ENCODE measurements at places on chromosomes 12 and 14. TPM values are rescaled to one million over a fixed set of nuclear protein-coding genes. Genes with fewer than 3 reads are reported as not detected.

DNA sequence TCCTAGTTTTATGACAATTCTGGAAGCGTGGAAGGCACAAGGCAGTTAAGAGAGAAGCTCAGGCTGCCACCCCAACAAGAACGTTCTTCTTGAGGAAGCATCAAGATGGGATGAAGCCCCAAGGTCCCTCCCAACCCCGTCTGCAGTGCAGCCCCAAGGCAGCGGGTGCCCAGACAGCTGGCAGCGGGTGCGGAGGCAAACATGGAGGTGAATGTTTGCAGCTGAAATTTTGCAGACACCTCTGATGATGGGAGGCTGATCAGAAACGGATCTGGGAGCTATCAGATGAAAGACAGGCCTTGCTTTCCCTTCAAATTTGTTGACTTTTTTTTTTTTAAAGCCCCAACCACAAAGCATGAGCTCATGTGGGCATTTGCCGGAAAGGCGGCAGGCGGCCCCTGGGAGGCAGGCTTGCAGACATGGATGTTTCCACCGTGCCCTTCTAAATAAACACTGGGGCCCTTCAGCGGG lies 230.7 kb upstream of the RTL1 start:
- no peak overlapping the region for H3K27ac ChIP-seq
- H3K27me3 ChIP-seq = peaks cover 24% of the 10 kb centered on the region
- H3K4me3 ChIP-seq = no peak overlapping the region
- DNase-seq = no peak
- no peaks in the 10 kb centered on the region for H3K36me3 ChIP-seq
- peaks cover 8% of the 10 kb centered on the region for H3K4me1 ChIP-seq

DNA sequence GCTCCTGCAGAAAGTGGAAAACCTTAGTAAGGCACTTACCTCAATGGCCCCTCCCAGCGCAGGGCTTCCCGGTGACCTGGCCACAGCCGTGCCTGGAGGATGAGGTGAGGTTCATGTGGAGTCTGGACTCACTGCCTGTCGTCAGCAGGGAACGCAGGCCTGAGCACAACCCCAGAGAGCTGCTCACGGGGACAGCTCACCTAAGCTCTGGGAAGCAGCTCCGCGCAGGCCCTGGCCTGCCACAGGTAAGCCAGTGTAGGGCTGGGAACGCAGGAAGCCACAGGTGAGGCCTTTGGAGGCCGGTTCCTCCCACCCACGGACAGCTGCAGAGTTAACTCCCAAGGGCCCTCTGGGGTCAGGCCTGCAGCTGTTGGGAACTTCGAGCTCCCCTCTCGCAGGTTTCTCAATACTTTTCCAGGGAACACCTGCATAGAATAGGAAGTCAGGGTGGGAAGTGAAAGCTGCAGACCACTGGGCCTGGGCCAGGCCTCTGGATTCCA lies 32.7 kb downstream of the ANAPC7 start:
- H3K4me3 ChIP-seq = no peak overlapping the region
- no peaks in the 10 kb centered on the region for H3K4me1 ChIP-seq
- H3K36me3 ChIP-seq = peaks cover 9% of the 10 kb centered on the region

DNA sequence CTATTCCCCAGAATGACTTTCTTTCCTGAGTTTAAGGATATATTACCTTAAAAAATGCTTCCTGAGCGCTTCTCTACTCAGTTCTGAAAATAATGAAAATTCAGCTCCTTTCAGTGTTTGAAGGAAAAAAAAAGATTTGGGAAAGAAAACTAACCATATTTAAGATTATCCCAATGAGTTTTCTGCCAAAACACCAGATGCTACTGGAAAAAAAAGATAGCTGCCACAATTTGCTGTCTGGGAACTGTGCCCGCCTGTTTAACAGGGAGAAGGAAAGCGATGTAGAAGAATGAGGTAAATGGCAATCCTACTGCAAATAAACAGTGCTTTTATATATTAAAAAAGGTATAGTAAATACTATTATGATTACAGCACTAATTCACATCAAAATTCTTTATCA lies 367.6 kb upstream of the PRICKLE1 start:
- no peaks in the 10 kb centered on the region for H3K27me3 ChIP-seq
- no peaks in the 10 kb centered on the region for H3K4me1 ChIP-seq
- H3K27ac ChIP-seq = no peak overlapping the region
- H3K4me3 ChIP-seq = no peak overlapping the region

GRCh38 chr12:49019443-49020324 lies 1.1 kb upstream of the PRKAG1 start:
- H3K27ac ChIP-seq = peak overlapping the region; percentile 87
- H3K4me1 ChIP-seq = peaks cover 46% of the 10 kb centered on the region
- peak; percentile 55 for DNase-seq

Gene NFATC4
- 11.3 TPM for total RNA-seq

Gene RTL1
- total RNA-seq = not detected

- H3K27me3 ChIP-seq = no peaks in the 10 kb centered on the region
- peaks cover 8% of the 10 kb centered on the region for H3K36me3 ChIP-seq
- H3K27ac ChIP-seq = no peak overlapping the region
- H3K4me1 ChIP-seq = no peaks in the 10 kb centered on the region
- no peak overlapping the region for H3K4me3 ChIP-seq
- no peak for DNase-seq
Observed at GRCh38 chr12:132853285-132854092, 24.8 kb upstream of the GOLGA3 start.

DNA sequence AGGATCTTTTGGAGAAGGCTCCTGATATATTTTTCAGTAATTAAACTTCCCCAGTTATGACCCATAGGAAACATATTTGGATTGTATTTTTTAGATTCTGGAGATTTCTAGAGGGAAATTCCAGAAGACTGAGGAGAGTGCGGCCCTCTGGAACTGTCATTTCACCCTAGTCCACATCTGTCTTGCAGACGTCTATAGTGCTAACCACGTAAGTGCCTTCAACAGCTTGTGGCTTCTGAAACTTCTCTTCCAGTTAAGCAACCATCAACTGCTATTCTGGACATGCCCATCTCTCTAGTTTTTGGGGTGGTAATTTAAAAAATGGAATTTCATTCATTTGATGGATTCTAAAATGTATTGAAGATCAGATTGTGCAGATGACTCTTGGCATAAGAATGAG lies 1098.8 kb downstream of the TMEM121 start:
- H3K27me3 ChIP-seq = peaks cover 59% of the 10 kb centered on the region
- peaks cover 16% of the 10 kb centered on the region for H3K4me1 ChIP-seq
- no peaks in the 10 kb centered on the region for H3K36me3 ChIP-seq
- no peak overlapping the region for H3K27ac ChIP-seq

- no peak for DNase-seq
- H3K4me1 ChIP-seq = peaks cover 13% of the 10 kb centered on the region
Observed at GRCh38 chr14:64951724-64952123, 9.2 kb upstream of the GPX2 start.

- H3K4me3 ChIP-seq = no peak overlapping the region
- DNase-seq = no peak
- no peaks in the 10 kb centered on the region for H3K4me1 ChIP-seq
Observed at GRCh38 chr14:44279357-44279756, 227.7 kb downstream of the FSCB start.

Gene RBP5
- not detected for total RNA-seq

DNA sequence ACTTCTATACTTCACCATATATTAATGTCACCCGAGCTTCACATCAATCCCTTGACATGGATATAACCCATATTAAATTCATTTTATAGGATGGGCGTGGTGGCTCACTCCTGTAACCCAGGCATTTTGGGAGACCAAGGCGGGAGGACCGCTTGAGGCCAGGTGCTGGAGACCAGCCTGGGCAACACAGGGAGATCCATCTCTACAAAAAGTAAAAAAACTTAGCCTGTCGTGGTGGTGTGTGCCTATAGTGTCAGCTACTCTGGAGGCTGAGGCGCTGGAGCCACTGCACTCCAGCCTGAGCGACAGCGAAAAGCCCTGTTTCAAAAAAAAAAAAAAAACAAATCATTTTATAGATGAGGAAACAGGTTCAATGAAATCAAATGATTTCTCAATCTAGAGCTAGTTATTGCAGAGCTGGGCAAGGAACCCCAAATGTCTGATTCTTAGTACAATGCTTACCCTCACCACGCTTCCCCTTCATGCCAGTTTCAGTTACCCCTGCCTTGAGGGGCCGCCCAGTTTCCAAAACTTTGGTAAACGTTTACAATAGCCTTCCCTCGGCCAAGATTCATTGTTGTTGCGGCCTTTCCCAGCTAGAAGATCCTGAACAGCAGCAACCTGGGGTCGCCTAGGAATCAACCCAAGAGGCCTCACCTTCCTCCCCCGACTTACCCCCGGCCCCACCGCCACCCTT lies 751 bp downstream of the PSMB5 start:
- H3K36me3 ChIP-seq = peaks cover 35% of the 10 kb centered on the region
- peaks cover 47% of the 10 kb centered on the region for H3K4me1 ChIP-seq
- H3K27ac ChIP-seq = peak overlapping the region; percentile 93
- no peak for DNase-seq
- peak overlapping the region; percentile 88 for H3K4me3 ChIP-seq
- no peaks in the 10 kb centered on the region for H3K27me3 ChIP-seq

DNA sequence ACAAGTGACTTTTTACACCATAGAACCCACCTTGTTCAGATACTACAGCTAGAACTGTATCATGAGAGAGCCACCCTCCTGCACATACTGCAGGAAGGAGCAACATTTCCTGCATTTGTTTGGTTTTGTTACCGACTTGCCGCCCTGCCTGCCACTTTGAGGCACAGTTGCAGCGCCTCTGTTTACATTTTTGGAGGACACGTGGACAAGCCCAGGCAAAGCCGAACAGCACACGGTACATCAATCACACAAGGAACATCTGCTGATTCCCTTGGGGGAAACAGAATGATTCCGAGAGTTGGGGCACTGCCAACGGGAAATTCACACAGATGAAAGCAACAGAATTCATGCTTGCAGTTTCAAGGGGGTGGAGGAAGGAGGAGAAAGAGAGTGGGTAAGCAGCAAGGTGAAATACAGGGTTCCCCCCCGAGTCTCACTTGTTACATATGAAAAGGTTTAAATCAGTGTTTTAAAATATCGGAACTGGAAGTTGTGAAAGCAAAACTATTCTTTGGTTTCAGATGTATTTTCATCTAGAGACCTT lies 110.7 kb downstream of the BTG1 start:
- no peaks in the 10 kb centered on the region for H3K27me3 ChIP-seq
- peaks cover 10% of the 10 kb centered on the region for H3K36me3 ChIP-seq
- DNase-seq = peak; percentile 34
- H3K27ac ChIP-seq = peak overlapping the region; percentile 96

Gene PTPN6
- total RNA-seq = 238 TPM

DNA sequence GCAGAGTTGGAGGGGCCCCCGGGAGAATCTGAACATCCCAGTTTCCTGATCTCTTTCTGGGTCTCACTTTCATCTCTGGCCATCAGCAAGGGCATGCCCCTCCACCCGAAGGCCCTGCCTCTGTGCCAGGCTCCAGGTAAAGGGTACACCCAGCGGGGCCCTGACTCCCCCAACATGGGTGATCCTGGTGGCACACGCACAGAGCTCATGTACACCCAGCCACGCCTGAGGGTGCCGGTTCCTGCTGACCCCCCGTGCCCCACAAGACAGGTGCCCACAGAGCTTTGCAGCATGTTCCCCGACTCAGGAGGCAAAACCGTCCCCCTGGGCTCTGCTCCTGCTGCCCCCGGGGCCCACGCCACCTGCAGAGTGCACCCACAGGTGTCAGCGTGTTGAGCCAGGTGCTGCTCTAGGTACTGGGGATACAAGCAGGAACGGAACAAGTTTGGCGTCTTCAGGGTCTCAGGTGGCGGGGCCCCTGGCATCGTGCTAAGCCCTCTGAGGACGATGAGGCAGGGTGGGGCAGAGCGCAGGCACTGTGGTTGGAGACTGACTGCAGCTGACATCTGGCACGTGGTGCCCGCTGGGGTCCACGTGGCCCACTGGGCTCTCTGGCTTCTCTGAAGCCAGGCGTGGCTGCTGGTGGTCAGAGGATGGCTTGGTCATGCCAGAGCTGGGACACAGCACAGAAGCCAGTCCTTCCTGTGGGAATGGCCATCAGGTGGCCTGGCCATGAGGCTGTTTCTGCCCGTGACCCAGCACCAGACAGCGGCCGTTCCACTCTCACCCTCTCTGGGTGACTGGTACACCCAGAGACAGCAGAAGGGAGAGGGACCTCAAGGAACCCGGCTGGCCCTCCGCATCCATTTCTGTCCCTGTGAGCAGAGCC lies 13.8 kb downstream of the BAG5 start:
- H3K27ac ChIP-seq = no peak overlapping the region
- DNase-seq = no peak
- H3K4me1 ChIP-seq = no peaks in the 10 kb centered on the region
- no peak overlapping the region for H3K4me3 ChIP-seq
- H3K27me3 ChIP-seq = no peaks in the 10 kb centered on the region

- H3K27me3 ChIP-seq = no peaks in the 10 kb centered on the region
Observed at GRCh38 chr12:84842406-84843013, 70.1 kb downstream of the SLC6A15 start.

GRCh38 chr12:53676656-53677015 lies 753 bp upstream of the ATP5MC2 start:
- peaks cover 2% of the 10 kb centered on the region for H3K36me3 ChIP-seq
- H3K4me1 ChIP-seq = peaks cover 40% of the 10 kb centered on the region
- peaks cover 27% of the 10 kb centered on the region for H3K27me3 ChIP-seq
- H3K27ac ChIP-seq = peak overlapping the region; percentile 62
- DNase-seq = peak; percentile 18
- peak overlapping the region; percentile 76 for H3K4me3 ChIP-seq

DNA sequence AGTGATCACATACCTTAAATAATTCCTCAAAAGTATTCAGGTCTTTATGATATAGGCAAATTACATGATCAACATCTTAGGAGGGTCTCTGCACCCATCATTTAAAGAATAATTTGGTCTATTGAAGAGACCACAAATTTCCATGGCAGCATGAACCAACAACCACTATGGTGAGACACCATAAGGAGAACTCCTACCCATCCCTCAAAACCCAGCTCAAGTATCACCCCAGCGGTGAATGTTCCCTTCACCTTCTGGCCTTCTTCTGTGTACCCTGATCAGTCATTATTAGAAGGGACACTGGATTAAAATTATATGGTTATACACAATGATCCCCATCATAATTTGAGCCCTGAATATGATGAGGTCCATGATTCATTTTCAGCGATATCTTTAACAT lies 81.5 kb downstream of the DICER1 start:
- H3K4me3 ChIP-seq = no peak overlapping the region
- no peaks in the 10 kb centered on the region for H3K4me1 ChIP-seq
- H3K36me3 ChIP-seq = peaks cover 1% of the 10 kb centered on the region
- peaks cover 12% of the 10 kb centered on the region for H3K27me3 ChIP-seq
- no peak for DNase-seq
- H3K27ac ChIP-seq = no peak overlapping the region

DNA sequence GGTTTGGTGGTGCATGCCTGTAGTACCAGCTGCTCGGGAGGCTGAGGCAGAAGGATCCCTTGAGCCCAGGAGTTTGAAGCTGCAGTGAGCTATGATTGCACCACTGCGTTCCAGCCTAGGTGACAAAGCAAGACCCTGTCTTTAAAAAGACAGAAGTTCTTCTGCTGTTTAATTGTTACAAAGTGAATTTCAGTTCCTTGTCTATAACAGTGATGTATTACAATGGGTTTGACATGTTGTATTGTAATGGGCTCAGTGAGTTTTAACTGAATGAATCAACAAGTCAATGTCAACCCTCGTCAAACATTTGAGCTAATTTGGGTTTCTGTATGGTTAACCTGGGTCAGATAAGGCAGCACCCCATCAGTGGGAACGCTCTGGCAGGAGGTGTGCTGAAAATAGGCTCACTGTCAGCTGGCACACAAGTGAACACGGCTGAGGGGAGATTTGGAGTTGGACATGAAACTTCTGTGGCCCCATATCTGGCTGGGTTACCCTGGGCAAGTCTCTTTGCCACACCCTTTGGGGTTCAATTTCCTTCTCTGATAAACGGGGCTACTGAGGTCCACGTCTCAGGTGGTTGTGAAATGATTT lies 14.0 kb upstream of the TRPV4 start:
- H3K27me3 ChIP-seq = no peaks in the 10 kb centered on the region
- no peaks in the 10 kb centered on the region for H3K36me3 ChIP-seq
- no peak overlapping the region for H3K4me3 ChIP-seq
- no peaks in the 10 kb centered on the region for H3K4me1 ChIP-seq

- H3K27me3 ChIP-seq = no peaks in the 10 kb centered on the region
- no peaks in the 10 kb centered on the region for H3K36me3 ChIP-seq
- H3K4me3 ChIP-seq = no peak overlapping the region
- DNase-seq = no peak
Observed at GRCh38 chr12:49928471-49928870, 22.1 kb upstream of the AQP2 start.

Data from activated T-cell treated with anti-CD3 and anti-CD28 coated beads, Interleukin-2, amount 50 U/mL, for 72 hours (primary cell).